A549 treated with Mapracorat at 1 μM for 4 hours (cell line): ENCODE measurements at places on chromosomes 7 and 10. TPM values are rescaled to one million over a fixed set of nuclear protein-coding genes. Genes with fewer than 3 reads are reported as not detected.

SLC13A1 gene
- total RNA-seq, result not detected in 5 replicates

SAMD8 gene
- 10.0 to 17.1 TPM (median 14.6 TPM) in 5 replicates for total RNA-seq

HACD1 gene
- 37.7 to 61.6 TPM (median 58.5 TPM) in 5 replicates for total RNA-seq

CDK5 gene
- 29.6 to 32.6 TPM (median 29.8 TPM) in 5 replicates for total RNA-seq

VGF gene
- 10.8 to 26.3 TPM (median 18.0 TPM) in 5 replicates for total RNA-seq

TRIM50 gene
- not detected in 5 replicates for total RNA-seq

CFAP58 gene
- 0.11 to 0.24 TPM (median 0.15 TPM) in 5 replicates for total RNA-seq

LGI1 gene
- not detected in 5 replicates for total RNA-seq

SNCG gene
- 9.9 to 14.5 TPM (median 13.4 TPM) in 5 replicates for total RNA-seq

HOXA7 gene
- 4.1 to 5.5 TPM (median 5.0 TPM) in 5 replicates for total RNA-seq

NME8 gene
- total RNA-seq, result not detected in 5 replicates

SPDYE8 gene
- total RNA-seq, result not detected in 5 replicates

TFEC gene
- total RNA-seq, result 0.22 TPM in 1 of 5 replicates, not detected in the others

DCLRE1C gene
- 3.7 to 8.1 TPM (median 5.3 TPM) in 5 replicates for total RNA-seq

GDF2 gene
- total RNA-seq, result not detected in 5 replicates

HYAL4 gene
- total RNA-seq, result 0.08 TPM in 1 of 5 replicates, not detected in the others

SKIDA1 gene
- 0.85 to 1.3 TPM (median 1.0 TPM) in 5 replicates for total RNA-seq

SH2B2 gene
- 1.8 to 3.9 TPM (median 3.5 TPM) in 5 replicates for total RNA-seq

ZSCAN21 gene
- total RNA-seq, result 9.7 to 12.3 TPM (median 10.5 TPM) in 5 replicates

GFRA1 gene
- 8.5 to 11.6 TPM (median 9.8 TPM) in 5 replicates for total RNA-seq

PDCD11 gene
- total RNA-seq, result 30.4 to 42.4 TPM (median 39.2 TPM) in 5 replicates

OGA gene
- 64.7 to 80.1 TPM (median 70.9 TPM) in 5 replicates for total RNA-seq

WEE2 gene
- not detected in 5 replicates for total RNA-seq

ZNF783 gene
- 4.9 to 6.7 TPM (median 6.3 TPM) in 5 replicates for total RNA-seq

ACTL6B gene
- not detected in 5 replicates for total RNA-seq

MRLN gene
- not detected in 5 replicates for total RNA-seq

TMEM229A gene
- not detected in 5 replicates for total RNA-seq

KLF14 gene
- total RNA-seq, result 0.08 TPM in 1 of 5 replicates, not detected in the others

C10orf105 gene
- total RNA-seq, result not detected in 5 replicates

ZNF679 gene
- not detected in 5 replicates for total RNA-seq

SGCE gene
- 47.6 to 52.3 TPM (median 51.5 TPM) in 5 replicates for total RNA-seq

UNCX gene
- 0.07 to 0.08 TPM in 2 of 5 replicates, not detected in the others for total RNA-seq

LRRC18 gene
- total RNA-seq, result not detected in 5 replicates

PALD1 gene
- 5.8 to 7.4 TPM (median 6.7 TPM) in 5 replicates for total RNA-seq

GJC3 gene
- total RNA-seq, result 0.12 to 0.21 TPM (median 0.12 TPM) in 3 of 5 replicates, not detected in the others

CRHR2 gene
- total RNA-seq, result 0.05 to 0.08 TPM (median 0.05 TPM) in 4 of 5 replicates, not detected in the other

AKR1C4 gene
- total RNA-seq, result 0.15 to 0.25 TPM (median 0.21 TPM) in 4 of 5 replicates, not detected in the other

LIPK gene
- not detected in 5 replicates for total RNA-seq

LRMDA gene
- 3.1 to 5.7 TPM (median 4.7 TPM) in 5 replicates for total RNA-seq

SEMA3A gene
- 3.8 to 7.1 TPM (median 5.2 TPM) in 5 replicates for total RNA-seq

PHYHIPL gene
- 0.11 to 0.73 TPM (median 0.35 TPM) in 5 replicates for total RNA-seq

LRRTM3 gene
- not detected in 5 replicates for total RNA-seq

NKX2-3 gene
- 0.06 to 0.11 TPM (median 0.08 TPM) in 3 of 5 replicates, not detected in the others for total RNA-seq

ZNF722 gene
- not detected in 5 replicates for total RNA-seq

INSIG1 gene
- total RNA-seq, result 11.8 to 17.0 TPM (median 14.5 TPM) in 5 replicates

CYP2W1 gene
- total RNA-seq, result 0.10 TPM in 1 of 5 replicates, not detected in the others

CAV1 gene
- 512 to 685 TPM (median 586 TPM) in 5 replicates for total RNA-seq

WNT8B gene
- total RNA-seq, result 0.06 TPM in 1 of 5 replicates, not detected in the others

CC2D2B gene
- 0.76 TPM in 1 of 5 replicates, not detected in the others for total RNA-seq

TAC1 gene
- total RNA-seq, result 0.33 TPM in 1 of 5 replicates, not detected in the others

LSM8 gene
- 38.8 to 55.0 TPM (median 40.9 TPM) in 5 replicates for total RNA-seq

ANKRD2 gene
- total RNA-seq, result 4.7 to 7.9 TPM (median 6.3 TPM) in 5 replicates

GRM3 gene
- total RNA-seq, result not detected in 5 replicates

FAM25C gene
- total RNA-seq, result 1.2 to 1.7 TPM in 2 of 5 replicates, not detected in the others

PNLIPRP1 gene
- total RNA-seq, result not detected in 5 replicates
